DMS 273 treated with DMSO at 0.1 percent for 48 hours (cell line): ENCODE measurements at places on chromosomes 13 and 19.

DNA sequence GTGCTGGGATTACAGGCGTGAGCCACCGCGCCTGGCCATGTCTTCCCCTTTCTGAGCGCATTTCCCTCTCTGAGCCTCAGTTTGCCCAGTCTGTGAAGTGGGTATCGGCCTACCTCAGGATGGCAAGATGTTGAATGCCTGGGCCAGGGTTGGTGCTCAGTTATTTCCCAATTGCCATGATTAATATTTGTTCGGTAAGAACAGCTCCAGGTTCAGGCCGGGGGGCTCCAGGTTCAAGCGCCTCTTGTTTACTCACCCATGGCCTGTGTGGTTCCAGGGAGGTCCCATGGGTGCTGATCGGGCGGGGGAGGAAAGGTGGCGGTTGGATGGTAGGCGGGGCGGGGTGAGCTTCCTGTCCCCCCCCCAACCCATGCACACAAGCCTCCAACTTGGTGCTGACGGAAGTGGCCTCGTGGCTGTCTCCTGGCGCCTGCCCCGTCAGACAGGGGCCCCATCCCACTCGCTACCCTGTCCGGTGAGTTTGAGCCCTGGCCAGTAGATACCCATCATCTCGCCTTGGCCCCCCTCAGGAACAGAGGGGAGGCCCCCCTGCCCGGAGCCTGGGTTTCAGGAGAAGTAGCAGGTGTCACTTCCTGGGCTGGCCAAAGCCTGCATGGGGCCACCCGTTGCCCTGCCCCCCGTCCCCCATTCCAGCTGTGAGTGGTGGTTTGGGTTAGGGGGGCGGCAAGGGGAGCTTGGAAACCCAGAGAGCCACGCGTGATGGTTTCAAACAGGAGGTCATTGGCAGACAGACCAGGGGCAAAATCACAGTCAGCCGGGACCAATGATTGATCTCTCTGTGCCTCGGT, at the start of gene FCHO1:
Gene FCHO1, plus strand, starts transcription at position 375 of the 809 bp plus-strand sequence. CDS start 3,688 bp downstream, outside the sequence.
- DNase-seq, result no peak

DNA sequence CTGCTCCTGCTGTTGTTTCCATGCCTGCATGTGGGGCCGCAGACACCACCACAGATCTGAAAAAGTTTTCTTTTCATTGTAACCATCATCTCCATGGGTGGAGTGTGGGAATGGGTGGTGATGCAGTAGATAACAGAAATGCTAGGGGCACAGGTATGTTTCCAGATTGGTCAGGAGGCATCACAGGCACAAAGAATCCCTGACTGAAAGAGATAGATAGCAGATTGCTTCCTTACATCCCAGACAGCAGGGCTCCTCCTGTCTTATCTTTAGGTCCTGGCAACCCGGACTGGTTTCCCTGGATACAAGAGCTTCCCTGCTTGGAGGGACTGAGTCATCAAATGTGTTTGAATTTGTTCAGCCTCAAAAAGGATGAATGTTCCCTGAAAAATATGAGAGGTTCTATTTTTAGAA, 1937.6 kb downstream of the PCDH9 start:
- DNase-seq, result no peak

DNA sequence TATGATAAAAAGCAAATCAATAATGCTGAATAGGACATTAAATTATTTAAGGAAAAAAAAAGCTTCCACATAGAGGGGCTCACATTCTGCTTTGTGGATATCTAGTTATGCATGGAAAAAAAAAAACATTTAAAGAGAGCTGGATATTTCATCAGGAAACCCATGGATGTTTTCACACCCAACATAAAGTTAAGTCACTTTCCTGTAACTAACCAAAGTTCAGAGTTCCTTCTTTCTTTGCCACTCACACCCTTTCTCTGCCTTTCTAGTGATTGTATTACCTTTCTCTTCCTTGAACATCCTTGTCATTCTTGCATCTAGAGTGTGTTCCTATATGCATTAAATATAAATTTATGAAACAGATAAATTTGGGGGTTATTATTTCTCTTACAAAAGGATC, 47.2 kb downstream of the RFXAP start:
- DNase-seq, result no peak

DNA sequence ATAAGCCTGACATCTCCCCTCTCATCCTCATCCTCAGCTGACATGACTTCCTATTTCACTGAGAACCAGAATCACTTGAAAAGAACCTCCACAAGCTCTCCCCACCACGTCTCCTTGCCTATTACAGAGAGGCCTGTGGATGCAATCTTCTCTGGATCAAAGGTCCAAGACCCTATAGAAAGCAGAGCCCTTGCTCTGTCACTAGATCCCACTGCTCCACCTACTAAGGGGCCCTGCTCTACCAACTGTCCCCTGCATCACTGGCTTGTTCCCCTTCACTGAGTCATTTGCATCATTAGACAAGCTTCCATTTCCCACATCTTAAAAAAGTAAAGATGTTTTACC, 40.8 kb downstream of the RCBTB2 start:
- DNase-seq, result no peak

GRCh38 chr13:105599477-105600037, 935.9 kb downstream of the EFNB2 start:
- DNase-seq, result no peak

GRCh38 chr19:39498798-39499642, at the start of gene DLL3:
Gene DLL3 (plus strand): TSS chr19:39498947. CDS start chr19:39498975, 28 bp downstream.
- DNase-seq, result no peak

- DNase-seq, result no peak
Measured at GRCh38 chr19:32895384-32895783, 25.8 kb upstream of the SLC7A9 start.

DNA sequence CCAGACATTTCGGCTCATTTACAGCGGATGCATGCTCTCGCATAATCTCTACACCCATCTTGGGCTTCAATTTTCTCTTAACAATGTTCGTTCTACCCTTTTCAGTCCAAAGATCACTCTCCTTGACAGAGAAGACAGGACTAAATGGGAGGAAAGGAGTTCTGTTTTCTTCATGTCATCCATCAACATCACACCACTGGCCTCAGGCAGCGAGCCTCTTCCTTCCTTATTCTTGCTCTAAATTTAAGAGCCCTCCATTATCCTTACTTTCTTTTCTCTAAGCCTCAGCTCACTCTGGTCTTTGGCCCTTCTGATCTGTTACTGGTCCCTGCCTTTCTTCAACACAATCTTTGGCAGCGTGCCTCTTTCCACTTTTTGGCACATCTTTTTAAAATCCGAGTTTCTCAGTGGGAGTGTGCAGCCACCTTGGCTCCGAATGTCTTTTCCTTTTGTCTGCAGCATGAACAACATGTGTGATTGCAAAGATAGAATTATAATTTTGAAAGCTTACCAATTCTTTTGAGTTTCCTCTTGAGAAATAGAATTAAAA, 98.7 kb downstream of the FAM216B start:
- no peak for DNase-seq
